ENCODE measurements at places on chromosomes 11 and 22. TPM values are rescaled to one million over a fixed set of nuclear protein-coding genes. Genes with fewer than 3 reads are reported as not detected.

DNA sequence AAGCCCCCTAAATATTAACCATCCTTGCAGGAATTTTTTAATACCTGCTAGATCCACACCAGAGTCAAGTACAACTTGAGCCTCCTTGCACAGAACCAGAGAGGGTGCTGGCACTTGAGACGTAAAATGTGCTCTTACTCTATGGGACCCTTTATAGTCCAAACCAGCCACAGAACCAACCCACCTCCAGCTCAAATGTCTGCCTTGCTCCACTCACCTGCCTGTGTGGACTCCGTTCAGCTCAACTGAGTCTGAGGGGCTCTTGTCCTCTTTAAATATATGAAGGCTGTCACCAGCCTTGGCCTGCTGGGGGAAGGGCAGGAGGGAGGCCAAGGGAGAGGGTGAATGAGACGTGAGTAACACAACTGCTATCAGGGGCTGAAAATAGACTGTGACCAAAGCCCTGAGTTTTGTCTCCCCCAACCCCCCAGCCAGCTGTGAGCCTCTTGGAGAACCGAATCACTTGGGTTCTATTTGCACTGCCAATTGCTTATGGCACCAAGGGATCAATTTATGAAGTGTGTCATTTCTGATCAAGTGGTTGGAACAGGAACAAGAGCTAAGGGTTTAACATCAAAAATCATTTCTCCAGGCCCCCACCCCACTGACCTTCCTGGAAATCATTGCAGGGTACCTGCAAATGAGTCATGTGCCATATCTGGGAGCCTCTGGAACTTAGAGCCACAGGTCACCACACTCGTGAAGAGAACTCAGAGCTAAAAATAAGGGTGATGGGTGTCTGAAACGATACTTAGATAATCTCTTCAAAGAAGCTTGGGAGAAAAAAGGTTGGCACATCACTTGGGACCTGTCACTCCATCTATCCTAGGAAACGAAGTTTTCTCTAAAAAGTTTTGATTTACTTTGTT, at the start of gene CSRP3:
CSRP3 (minus strand) TSS at position 247 of the 869 bp plus-strand sequence. CDS start 9,535 bp downstream, outside the sequence.
- peak within 1 kb of the TSS; percentile 95 for H3K27ac ChIP-seq
- peak; percentile 77 for DNase-seq
- H3K4me3 ChIP-seq, result peak within 1 kb of the TSS; percentile 57
- H3K4me1 ChIP-seq, result no peaks in the 10 kb centered on the region

DNA sequence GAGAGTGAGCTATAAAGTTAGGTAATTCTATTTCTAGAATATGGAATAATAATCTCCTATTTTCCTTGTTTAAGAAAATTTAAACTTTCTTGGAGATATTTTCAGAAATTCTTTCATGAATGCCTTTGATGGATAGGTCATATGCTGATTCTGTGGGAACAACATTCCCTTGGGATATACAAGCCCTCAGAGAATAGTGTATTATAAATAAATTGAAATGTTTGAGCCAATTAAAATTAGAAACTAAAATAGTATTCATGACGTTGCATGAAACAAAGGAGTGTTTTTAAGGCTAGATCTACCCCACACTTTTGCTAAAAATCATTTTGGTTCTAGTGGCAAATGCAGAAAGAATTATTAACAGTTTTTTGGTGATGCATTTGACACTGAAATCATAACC, 269.3 kb upstream of the ANO3 start:
- H3K4me3 ChIP-seq, result no peak overlapping the region
- no peak for DNase-seq
- no peak overlapping the region for H3K27ac ChIP-seq
- no peaks in the 10 kb centered on the region for H3K36me3 ChIP-seq

GRCh38 chr11:88266919-88267318, 70.6 kb downstream of the CTSC start:
- H3K36me3 ChIP-seq, result no peaks in the 10 kb centered on the region
- no peaks in the 10 kb centered on the region for H3K4me1 ChIP-seq
- H3K4me3 ChIP-seq, result no peak overlapping the region
- H3K27ac ChIP-seq, result no peak overlapping the region

GRCh38 chr11:71184421-71185210, 67.8 kb downstream of the SHANK2 start:
- H3K36me3 ChIP-seq, result no peaks in the 10 kb centered on the region
- H3K4me3 ChIP-seq, result no peak overlapping the region
- DNase-seq, result no peak
- H3K27ac ChIP-seq, result no peak overlapping the region

- H3K27ac ChIP-seq, result no peak overlapping the region
- H3K4me3 ChIP-seq, result no peak overlapping the region
- H3K36me3 ChIP-seq, result no peaks in the 10 kb centered on the region
- no peaks in the 10 kb centered on the region for H3K4me1 ChIP-seq
Observed at GRCh38 chr11:116199182-116199581, 573.6 kb downstream of the BUD13 start.

DNA sequence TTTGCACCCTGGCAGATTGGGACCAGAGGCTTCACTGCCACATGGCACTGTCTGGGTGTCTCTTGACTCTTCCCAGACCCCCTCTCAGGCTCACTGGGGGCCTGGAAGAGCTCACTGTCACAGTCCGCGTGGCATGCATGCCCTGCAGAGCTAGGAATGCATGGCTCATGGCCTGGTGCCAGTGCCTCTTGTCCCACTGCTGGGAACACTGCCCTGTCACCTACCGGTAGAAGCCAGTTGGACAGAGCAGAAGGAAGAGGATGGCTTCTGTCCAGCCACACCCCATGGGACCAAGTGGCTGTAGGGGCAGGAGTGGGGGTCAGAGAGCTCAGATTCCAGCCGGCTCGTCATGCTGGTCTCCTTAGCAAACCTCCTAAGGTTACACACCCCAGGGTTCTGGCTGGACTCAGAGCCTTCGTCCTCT, 29.7 kb downstream of the MB start:
- peak overlapping the region; percentile 92 for H3K27ac ChIP-seq
- H3K4me1 ChIP-seq, result peaks cover 22% of the 10 kb centered on the region
- H3K27me3 ChIP-seq, result no peaks in the 10 kb centered on the region
- peak; percentile 97 for DNase-seq
- no peaks in the 10 kb centered on the region for H3K36me3 ChIP-seq

GRCh38 chr11:76493626-76494539, 49.1 kb downstream of the EMSY start:
- DNase-seq, result no peak
- peaks cover 56% of the 10 kb centered on the region for H3K36me3 ChIP-seq
- no peaks in the 10 kb centered on the region for H3K27me3 ChIP-seq
- no peaks in the 10 kb centered on the region for H3K4me1 ChIP-seq
- H3K27ac ChIP-seq, result no peak overlapping the region

DNA sequence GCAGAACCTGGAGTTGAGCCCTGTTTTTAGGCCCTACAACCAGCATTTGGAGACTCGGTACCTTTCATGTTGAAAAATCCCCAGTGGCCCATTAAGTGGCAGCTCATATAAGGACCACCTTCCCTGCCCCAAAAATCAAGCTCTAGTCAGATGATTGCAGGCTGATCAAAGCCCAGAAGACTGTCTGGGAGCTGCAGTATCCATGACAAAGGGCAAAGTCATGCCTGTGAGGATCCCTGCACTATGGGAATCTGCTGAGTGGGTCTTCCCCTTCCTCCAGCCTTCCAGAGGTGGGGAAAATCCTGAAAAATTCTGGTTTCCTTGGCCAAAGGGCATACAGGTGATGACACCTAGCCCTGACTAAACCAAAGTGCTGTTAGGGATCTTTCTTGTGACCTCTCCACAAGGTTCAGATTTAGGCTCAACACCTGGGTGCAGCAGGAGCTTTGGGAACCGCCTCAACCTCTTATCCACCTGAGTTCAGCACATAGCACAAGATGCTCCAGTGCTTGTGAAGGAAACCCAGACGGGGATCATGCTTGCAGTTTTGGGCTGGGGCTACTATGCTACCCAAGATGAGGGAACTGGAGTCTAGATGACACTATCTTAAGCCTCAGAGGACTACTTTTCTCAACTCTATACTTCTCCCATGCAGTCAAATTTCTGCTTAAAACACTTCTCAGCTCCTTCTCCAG, 1.2 kb upstream of the TRIM3 start:
- peaks cover 8% of the 10 kb centered on the region for H3K36me3 ChIP-seq
- peaks cover 15% of the 10 kb centered on the region for H3K4me1 ChIP-seq
- H3K27ac ChIP-seq, result peak overlapping the region; percentile 96
- no peak for DNase-seq

GRCh38 chr11:131827430-131827829, 457.0 kb downstream of the NTM start:
- no peak for DNase-seq
- no peak overlapping the region for H3K27ac ChIP-seq
- H3K36me3 ChIP-seq, result no peaks in the 10 kb centered on the region
- no peak overlapping the region for H3K4me3 ChIP-seq

GRCh38 chr11:85791409-85791990, 19.4 kb downstream of the SYTL2 start:
- H3K4me1 ChIP-seq, result peaks cover 3% of the 10 kb centered on the region
- no peaks in the 10 kb centered on the region for H3K27me3 ChIP-seq

FAM180B gene
- 0.27 TPM for total RNA-seq

TESMIN gene
- 0.90 TPM for total RNA-seq

CAVIN3 gene
- 115 TPM for total RNA-seq

Data from heart left ventricle (tissue), 16 donors.